ENCODE measurements at places on chromosomes 7 and 10.

- no peak for DNase-seq
Observed at GRCh38 chr10:28949005-28950004, 272.0 kb downstream of the BAMBI start.

GRCh38 chr7:67432536-67433234 lies 436.1 kb downstream of the TYW1 start:
- no peak for DNase-seq

DNA sequence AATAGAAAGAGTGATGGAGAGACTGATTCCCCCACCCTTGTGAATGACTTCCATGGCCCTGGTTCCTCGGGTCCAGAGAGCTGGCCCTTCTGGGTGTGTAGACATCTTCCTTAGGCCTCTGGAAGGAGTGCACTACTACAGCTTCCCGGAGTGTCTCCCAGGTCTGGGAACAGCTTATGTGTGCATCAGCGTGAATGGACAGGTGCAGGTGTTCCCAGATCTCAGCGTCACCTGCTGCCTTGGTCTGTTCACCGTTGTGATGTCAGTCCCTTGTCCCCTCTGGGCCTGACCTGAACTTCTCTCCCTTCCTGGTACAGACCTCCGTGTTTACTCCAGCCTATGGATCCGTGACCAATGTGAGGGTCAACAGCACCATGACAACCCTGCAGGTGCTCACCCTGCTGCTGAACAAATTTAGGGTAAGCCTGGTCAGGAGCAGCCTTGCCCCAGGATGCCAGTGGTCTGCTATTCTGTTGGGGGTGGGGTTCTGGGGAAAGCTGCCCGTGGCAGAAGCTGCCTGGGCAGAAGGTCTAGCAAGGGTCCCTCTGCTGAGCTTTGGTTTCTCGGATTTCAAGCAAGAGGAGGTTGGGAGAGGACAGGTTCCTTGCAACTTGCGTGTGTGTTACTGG lies 10.5 kb upstream of the DEPP1 start:
- no peak for DNase-seq

DNA sequence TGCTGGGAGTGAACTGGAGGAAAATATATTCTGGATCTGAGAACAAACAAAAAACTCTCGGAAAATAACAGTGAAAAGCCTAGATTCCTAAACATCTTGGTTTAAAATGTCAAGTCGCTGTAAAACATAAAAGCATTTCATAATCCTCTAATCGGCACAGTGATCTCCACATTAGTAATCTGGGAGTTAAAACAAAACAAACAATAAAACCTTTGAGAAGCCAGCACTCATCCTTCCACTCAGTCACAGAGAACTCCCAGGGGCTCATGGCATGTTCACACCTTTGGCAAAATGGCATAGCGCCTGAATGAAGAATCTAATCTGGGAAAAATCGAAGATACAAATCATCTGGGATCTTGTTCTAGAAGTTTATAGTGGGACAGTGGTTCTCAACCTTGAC lies 24.1 kb upstream of the HPS1 start:
- no peak for DNase-seq

GRCh38 chr10:56178210-56178609 lies 182.8 kb downstream of the ZWINT start:
- DNase-seq, result no peak

DNA sequence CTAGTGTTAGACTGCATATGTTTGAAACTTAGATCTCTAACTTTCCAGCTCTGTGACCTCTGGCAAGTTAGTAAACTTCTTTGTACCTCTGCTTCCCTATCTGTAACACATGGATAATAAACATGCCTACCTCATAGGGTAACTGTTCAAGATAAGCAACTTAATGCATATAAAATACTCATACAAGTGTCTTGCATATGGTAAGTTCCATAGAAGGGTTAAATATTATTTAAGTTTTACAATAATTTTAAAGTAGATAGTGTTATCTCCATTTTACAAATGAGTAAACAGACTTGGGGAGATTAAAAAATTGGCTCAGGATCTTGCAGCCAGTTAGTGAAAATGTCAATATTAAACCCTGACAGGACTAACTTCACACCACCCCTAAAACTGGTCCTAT lies 30.1 kb upstream of the CD36 start:
- no peak for DNase-seq

GRCh38 chr10:114859222-114859621 lies 37.6 kb downstream of the FHIP2A start:
- DNase-seq, result no peak

GRCh38 chr7:55191926-55192692 lies 173.0 kb upstream of the LANCL2 start:
- DNase-seq, result no peak

DNA sequence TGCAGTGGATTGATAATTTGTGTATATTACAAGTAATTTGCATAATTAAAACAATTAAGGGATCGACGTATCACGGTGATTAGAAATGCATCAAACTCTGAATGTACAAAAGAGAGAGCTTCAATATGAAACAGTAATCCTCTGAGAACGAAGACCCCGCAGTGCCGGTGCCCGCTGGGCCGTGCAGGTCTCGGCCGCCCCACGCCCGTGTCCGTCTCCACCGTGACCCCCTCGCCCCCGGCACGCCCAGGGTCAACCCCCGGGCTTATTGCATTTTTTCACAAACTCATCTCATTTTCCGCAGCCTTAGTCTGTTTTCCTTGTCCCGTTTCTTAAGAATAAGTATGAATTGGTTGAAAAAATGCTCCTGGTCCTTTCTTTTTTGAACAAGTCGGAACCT lies 218.6 kb downstream of the TCERG1L start:
- DNase-seq, result no peak

DNA sequence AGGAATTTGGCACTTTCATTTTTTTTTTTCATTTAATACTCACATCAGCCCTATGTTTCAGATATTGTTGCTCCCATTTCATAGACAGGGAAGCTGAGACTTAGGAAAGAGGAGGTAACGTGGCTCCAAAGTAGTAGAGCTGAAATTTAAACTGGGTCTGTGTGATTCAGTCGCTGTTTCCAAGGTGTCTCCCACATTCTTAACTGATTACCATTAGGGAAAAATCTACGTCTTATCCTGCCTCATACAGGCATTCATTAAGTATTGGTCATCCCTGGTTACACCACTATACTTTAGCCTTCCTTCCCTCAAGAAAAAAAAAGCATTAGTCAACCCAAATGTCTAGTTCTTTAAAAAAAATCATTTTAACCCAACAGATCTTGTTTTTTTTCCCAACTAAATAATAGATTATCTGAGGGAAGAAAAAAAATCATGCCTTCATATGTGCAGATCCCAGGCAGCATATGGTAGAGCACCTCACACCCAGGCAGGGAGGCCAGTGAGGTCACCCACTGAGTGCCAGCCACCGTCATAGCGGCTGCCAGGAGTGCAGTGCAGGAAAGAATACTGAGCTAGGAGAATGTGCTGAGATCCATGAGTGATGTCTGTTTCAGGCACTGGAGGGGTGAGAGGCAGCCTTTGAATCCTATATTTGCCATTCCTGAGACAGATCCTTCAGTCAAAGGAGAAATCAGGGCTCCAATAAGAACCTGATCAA lies 59.0 kb upstream of the SORCS3 start:
- no peak for DNase-seq

- DNase-seq, result no peak
Observed at GRCh38 chr10:13234172-13234571, at the start of gene UCMA. Gene UCMA (minus strand): TSS chr10:13234374. CDS start chr10:13234258, 116 bp downstream.

- DNase-seq, result no peak
Observed at GRCh38 chr7:66359656-66360211, 154.6 kb downstream of the TPST1 start.

GRCh38 chr10:101295261-101295660 lies 58.7 kb upstream of the BTRC start:
- DNase-seq, result no peak

GRCh38 chr10:1558906-1559305 lies 178.4 kb downstream of the ADARB2 start:
- no peak for DNase-seq

DNA sequence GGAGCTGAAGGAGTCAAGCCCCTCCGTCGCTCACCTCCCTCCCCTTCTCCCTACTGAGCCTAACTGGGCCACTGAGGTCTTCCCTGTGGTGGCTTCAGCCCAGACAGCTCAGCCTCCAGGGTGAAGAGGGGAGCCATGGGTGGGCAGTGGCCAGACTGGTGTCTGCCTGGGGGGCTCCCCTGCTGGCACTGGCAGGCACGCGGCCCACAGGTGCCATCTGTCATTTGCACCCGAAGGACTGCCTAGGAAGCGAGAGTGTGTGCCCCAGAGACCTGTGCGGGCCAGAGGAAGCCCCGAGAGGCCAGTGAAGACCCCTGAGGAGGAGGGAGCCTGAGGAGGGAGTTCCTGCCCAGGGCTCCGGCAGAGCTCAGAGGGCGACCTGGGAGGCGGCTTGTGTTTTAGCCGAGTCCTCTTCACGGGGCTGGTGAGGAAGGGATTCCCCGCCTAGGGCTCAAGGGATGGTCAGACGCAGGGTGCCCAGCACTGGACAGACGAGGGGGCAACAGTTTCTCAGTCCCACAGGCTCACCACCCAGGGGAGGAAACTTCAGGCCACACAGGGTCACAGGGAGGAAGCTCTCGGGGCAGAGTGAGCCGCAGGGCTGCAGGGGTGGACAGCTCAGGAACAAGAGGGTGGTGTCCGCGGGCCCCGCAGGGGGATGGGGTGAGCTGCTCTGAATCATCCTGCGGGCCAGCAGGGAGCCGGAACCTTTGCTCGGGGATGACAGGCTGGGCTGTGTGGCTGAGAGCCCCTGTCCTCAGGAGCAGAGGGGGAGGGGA lies 76.2 kb upstream of the PPP2R2D start:
- no peak for DNase-seq

DNA sequence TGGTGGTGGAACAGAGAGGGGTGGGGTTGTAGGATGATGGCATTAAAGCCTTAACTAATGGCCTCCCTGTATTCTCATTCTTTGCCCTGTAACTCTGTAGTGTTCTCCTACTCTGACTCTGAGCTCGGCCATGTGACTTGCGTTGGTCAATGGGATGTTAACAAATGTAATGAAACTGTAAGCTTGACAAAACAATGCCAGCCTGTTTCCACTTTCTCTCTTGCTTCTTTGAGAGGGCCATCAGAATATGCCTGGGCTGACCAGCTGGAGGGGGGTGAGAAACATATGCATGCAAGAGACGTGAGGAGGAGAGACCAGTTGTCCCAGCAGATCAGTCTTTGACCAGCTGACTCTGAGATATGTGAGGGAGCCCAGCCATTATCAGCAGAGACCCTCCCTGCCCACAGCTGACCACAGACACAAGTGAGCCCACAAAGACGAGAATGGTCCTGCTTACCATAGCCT lies 100.6 kb downstream of the ICA1 start:
- DNase-seq, result no peak

GRCh38 chr10:98269435-98269912 lies 1.5 kb upstream of the LOXL4 start:
- DNase-seq, result no peak

DNA sequence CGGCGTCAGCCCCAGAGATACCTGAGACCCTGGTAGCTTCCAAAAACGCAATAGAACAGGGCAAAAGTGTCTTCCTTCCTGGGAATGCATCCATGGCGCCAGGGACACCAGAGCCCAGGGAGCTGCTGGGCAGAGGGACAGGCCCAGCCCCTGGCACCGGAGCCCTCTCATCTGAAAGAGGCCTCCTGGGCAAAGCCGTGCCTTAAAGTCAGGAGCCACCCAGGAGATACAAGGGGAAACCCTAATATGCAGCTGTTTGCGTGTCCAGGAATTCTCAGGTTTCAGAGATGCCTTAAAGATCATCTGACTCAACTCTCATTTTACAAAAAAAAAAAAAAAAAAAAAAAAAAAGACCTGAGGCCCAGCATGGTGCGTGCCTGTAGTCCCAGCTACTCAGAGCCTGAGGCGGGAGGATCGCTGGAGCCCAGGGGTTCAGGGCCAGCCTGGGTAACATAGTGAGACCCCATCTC lies 28.0 kb downstream of the NUDT1 start:
- no peak for DNase-seq

- DNase-seq, result no peak
Observed at GRCh38 chr7:100539436-100540006, 518 bp downstream of the AGFG2 start.

- DNase-seq, result no peak
Observed at GRCh38 chr10:71234970-71235685, 22.8 kb downstream of the UNC5B start.
